Testis (tissue), 5 donors: ENCODE measurements at places on chromosomes 16 and 17. TPM values are rescaled to one million over a fixed set of nuclear protein-coding genes. Genes with fewer than 3 reads are reported as not detected.

DNA sequence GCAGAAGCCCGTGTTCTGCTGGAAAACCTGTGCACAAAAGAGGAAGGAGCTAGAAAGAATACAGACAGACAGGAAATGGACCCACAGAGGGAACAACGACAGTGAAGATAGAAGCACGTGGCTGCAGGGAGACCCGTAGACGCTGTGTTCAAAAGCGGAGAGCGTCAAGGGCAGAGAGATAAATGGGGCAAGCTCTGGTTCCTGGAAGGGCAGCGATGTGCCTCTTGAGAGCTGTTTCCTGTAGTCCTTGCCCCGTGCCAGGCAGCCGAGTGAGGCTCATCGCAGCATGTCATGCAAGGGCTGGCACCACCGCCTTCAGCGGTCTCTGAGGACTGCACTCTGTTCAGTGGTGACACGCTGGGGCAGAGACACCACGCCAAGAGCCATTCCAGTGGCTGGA, 43.6 kb upstream of the CACNG5 start:
- H3K36me3 ChIP-seq, result no peaks in the 10 kb centered on the region
- no peaks in the 10 kb centered on the region for H3K27me3 ChIP-seq
- no peak overlapping the region for H3K4me3 ChIP-seq
- DNase-seq, result no peak
- no peak overlapping the region for H3K27ac ChIP-seq
- peaks cover 3% of the 10 kb centered on the region for H3K4me1 ChIP-seq

Gene HNF1B
- 2.9 TPM for total RNA-seq

DNA sequence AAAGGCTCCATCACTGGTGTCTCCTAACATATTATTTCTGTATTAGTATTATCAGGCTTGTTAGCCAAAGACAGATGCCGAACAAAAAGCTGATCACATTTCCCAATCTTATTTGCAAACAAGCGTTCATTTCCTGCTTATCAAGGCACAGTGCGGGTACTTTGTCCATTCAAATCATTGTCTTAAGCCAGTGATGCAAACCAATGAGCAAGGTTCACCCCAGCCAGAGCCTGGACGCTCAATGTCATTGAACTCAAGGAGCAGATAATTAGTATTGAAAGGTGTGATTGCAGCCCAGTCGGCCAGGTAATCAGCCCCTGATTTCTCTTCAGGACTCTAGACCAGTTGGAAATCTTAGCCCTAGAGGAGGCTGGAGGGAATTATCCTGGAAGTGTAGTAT, 20.4 kb upstream of the SOX9 start:
- H3K27ac ChIP-seq, result peak overlapping the region; percentile 57
- H3K36me3 ChIP-seq, result no peaks in the 10 kb centered on the region
- no peak overlapping the region for H3K4me3 ChIP-seq
- no peaks in the 10 kb centered on the region for H3K27me3 ChIP-seq
- no peak for DNase-seq

GRCh38 chr17:40427002-40427491, 9.4 kb upstream of the TOP2A start:
- H3K4me1 ChIP-seq, result no peaks in the 10 kb centered on the region
- H3K36me3 ChIP-seq, result no peaks in the 10 kb centered on the region
- no peak for DNase-seq
- no peak overlapping the region for H3K27ac ChIP-seq
- H3K27me3 ChIP-seq, result no peaks in the 10 kb centered on the region

Gene RAB26
- total RNA-seq, result 3.6 TPM

Gene SCARF1
- total RNA-seq, result 11.6 TPM

GRCh38 chr17:77555741-77556291, 402.7 kb upstream of the TNRC6C start:
- no peaks in the 10 kb centered on the region for H3K4me1 ChIP-seq
- no peaks in the 10 kb centered on the region for H3K27me3 ChIP-seq
- DNase-seq, result no peak
- H3K27ac ChIP-seq, result no peak overlapping the region
- no peaks in the 10 kb centered on the region for H3K36me3 ChIP-seq
- no peak overlapping the region for H3K4me3 ChIP-seq
